ENCODE measurements at places on chromosomes 2 and 18.

DNA sequence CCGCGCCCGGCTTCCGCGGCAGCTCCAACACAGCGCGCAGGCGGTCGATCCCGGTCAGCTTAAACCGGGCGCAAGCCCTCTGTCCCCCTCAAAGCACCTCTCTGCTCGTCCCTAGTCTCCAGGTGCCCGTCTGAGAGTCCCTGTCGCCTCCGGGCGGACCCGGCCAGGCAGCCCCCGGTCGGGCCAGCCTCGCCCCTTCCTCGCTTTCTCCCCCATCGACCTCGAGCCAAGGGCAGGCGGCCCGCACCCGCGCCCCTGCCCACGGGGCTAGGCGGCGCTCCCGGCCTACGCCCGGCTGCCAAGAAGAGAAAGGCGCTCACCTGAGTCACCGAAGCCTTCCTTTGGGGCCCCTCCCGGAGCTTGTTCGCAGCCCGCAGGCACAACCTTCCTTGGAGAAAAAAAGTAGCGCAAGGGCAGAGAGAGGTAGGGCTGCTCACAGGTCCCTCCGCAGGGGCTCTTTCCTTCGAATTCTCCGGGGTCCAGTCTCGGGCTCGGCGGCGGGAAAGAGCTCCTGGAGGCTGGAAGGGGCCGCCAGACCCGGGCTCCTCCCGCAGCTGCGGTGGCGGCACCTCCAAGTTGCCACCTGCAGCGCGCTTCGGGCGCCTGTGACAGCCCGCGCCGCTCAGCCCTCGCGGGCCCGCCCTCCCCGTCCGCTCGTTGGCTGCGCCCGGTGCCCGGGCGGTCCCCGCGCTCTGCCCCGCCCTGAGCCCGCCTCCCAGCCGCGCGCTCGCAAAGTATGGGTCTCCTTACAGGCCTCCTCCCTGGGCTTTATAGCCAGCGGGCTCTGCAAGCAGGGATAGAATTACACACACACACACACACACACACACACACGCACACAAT, 86.5 kb upstream of the EPB41L3 start:
- DNase-seq = peak; percentile 79

GRCh38 chr2:240302933-240303595, 132.4 kb upstream of the GPC1 start:
- DNase-seq = no peak

DNA sequence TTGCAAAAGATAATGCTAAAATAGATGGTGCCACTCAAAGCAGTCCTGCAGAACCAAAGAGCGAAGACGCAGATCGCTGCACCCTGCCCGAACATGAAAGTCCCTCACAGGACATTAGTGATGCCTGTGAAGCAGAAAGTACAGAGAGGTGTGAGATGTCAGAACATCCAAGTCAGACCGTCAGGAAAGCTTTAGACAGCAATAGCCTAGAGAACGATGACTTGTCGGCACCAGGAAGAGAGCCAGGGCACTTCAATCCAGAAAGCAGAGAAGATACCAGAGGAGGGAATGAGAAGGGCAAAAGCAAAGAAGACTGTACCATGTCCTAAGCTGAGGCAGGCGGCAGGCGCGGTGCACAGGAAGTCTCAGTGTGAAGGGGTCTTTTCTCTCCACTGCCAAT, 34.8 kb upstream of the RBM44 start:
- no peak for DNase-seq

- DNase-seq = no peak
Observed at GRCh38 chr2:233093166-233093448, 33.0 kb downstream of the INPP5D start.

DNA sequence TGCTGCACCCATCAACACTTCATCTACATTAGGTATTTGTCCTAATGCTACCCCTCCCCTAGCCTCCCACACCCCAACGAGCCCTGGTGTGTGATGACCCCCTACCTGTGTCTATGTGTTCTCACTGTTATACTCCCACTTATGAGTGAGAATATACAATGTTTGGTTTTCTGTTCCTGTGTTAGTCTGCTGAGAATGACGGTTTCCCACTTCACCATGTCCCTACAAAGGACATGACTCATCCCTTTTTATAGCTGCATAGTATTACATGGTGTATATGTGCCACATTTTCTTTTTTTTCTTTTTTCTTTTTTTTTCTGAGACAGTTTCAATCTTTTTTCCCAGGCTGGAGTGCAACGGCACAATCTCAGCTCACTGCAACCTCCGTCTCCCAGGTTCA, 284.1 kb upstream of the CYP26B1 start:
- DNase-seq = no peak

GRCh38 chr2:137892739-137893138, 71.5 kb upstream of the HNMT start:
- DNase-seq = no peak

GRCh38 chr2:28457237-28457636, 38.6 kb upstream of the PLB1 start:
- no peak for DNase-seq

Data from HEK293T (cell line).